ENCODE measurements at places on chromosomes 6 and 20. TPM values are rescaled to one million over a fixed set of nuclear protein-coding genes. Genes with fewer than 3 reads are reported as not detected.

DNA sequence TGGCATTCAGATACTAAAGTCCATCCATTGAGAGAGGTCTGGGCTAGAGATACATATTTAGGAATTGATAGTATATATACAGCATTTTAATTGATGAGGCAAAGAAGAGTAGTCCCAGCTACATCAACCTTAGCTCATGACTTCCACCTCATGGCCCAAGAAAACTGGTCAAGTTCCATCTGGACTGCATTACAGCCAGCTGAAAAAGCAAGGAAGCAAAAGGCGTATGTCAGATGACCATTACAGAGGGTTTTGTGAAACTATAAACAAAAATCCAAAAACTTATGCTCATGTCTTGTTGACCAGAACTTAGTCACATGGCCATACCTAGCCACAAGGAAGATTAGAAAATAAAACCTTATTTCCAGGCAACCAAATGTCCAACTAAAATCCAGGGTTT, 46.8 kb upstream of the RNF146 start:
- H3K4me3 ChIP-seq: no peak overlapping the region
- H3K27me3 ChIP-seq: no peaks in the 10 kb centered on the region
- H3K36me3 ChIP-seq: no peaks in the 10 kb centered on the region
- H3K4me1 ChIP-seq: no peaks in the 10 kb centered on the region

GRCh38 chr20:3464166-3464565, 6.7 kb upstream of the ATRN start:
- no peaks in the 10 kb centered on the region for H3K27me3 ChIP-seq
- no peaks in the 10 kb centered on the region for H3K4me1 ChIP-seq
- no peaks in the 10 kb centered on the region for H3K36me3 ChIP-seq

GRCh38 chr20:45110301-45110700, 4.7 kb downstream of the WFDC5 start:
- no peak overlapping the region for H3K27ac ChIP-seq
- no peak for DNase-seq
- no peaks in the 10 kb centered on the region for H3K27me3 ChIP-seq
- H3K4me3 ChIP-seq: no peak overlapping the region
- H3K36me3 ChIP-seq: no peaks in the 10 kb centered on the region

GRCh38 chr6:110778333-110778732, 36.9 kb downstream of the CDK19 start:
- no peak overlapping the region for H3K27ac ChIP-seq
- peaks cover 4% of the 10 kb centered on the region for H3K4me1 ChIP-seq
- no peak for DNase-seq
- no peaks in the 10 kb centered on the region for H3K27me3 ChIP-seq
- peaks cover 4% of the 10 kb centered on the region for H3K36me3 ChIP-seq

DNA sequence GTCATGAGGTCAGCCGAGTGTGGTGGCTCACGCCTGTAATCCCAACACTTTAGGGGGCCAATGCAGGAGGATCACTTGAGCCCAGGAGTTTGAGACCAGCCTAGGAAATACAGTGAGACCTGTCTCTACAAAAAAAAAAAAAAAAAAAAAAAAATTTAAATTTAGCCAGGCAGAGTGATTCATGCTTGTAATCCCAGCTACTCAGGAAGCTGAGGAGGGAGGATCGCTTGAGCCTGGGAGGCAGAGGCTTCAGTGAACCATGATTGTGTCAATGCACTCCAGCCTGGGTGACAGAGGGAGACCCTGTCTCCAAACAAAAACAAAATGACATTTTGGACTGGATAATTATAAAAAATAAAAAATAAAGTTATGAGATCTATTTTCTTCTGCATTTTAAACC, 56.2 kb downstream of the ADGRF1 start:
- no peaks in the 10 kb centered on the region for H3K27me3 ChIP-seq
- H3K27ac ChIP-seq: no peak overlapping the region
- no peak overlapping the region for H3K4me3 ChIP-seq
- H3K4me1 ChIP-seq: peaks cover 10% of the 10 kb centered on the region
- H3K36me3 ChIP-seq: no peaks in the 10 kb centered on the region

- peak; percentile 71 for DNase-seq
- H3K36me3 ChIP-seq: no peaks in the 10 kb centered on the region
- no peak overlapping the region for H3K4me3 ChIP-seq
- H3K27ac ChIP-seq: no peak overlapping the region
- no peaks in the 10 kb centered on the region for H3K27me3 ChIP-seq
- peaks cover 11% of the 10 kb centered on the region for H3K4me1 ChIP-seq
Observed at GRCh38 chr20:50360218-50360672, 149.9 kb upstream of the PTPN1 start.

- H3K36me3 ChIP-seq: no peaks in the 10 kb centered on the region
- H3K27me3 ChIP-seq: no peaks in the 10 kb centered on the region
Observed at GRCh38 chr20:25699914-25700313, 3.3 kb upstream of the ZNF337 start.

- no peaks in the 10 kb centered on the region for H3K36me3 ChIP-seq
- H3K4me3 ChIP-seq: no peak overlapping the region
Observed at GRCh38 chr6:133724726-133725125, 164.2 kb upstream of the TCF21 start.

- H3K36me3 ChIP-seq: no peaks in the 10 kb centered on the region
- no peak overlapping the region for H3K4me3 ChIP-seq
- no peak for DNase-seq
- no peaks in the 10 kb centered on the region for H3K27me3 ChIP-seq
Observed at GRCh38 chr20:19313342-19314069, 101.1 kb downstream of the SLC24A3 start.

DNA sequence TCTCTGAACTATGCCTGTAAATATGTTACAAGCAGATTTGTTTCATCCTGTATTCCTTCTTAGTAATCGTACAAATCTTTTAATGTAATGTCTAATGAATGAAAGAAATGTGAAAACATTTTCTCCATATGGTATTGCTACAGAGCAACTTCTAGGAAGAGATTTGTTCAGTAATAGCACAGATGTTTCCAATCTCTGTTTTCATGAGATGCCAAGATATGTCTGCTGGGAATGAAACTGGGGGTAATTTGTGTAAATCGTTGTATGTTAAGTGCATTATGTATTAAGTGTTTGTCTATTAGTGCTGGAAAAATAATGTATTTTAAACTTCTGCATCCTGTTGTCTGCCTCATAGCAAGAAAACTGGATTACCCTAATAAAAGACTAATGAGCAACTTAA, 722.2 kb upstream of the EYS start:
- no peaks in the 10 kb centered on the region for H3K4me1 ChIP-seq
- H3K27me3 ChIP-seq: no peaks in the 10 kb centered on the region
- no peak overlapping the region for H3K4me3 ChIP-seq

Gene LEMD2
- total RNA-seq: 63.6 TPM

Gene MUC22
- total RNA-seq: 0.11 TPM

Gene PARD6B
- 38.1 TPM for total RNA-seq

Gene GPX5
- total RNA-seq: not detected

All from lung (tissue), 17 donors.